ENCODE measurements at places on chromosomes 7 and 10.
A peak's percentile ranks its signal among the peaks of the same experiment; 100 is the strongest.

GRCh38 chr10:113849946-113850345, 3.9 kb downstream of the DCLRE1A start:
- no peak for DNase-seq

DNA sequence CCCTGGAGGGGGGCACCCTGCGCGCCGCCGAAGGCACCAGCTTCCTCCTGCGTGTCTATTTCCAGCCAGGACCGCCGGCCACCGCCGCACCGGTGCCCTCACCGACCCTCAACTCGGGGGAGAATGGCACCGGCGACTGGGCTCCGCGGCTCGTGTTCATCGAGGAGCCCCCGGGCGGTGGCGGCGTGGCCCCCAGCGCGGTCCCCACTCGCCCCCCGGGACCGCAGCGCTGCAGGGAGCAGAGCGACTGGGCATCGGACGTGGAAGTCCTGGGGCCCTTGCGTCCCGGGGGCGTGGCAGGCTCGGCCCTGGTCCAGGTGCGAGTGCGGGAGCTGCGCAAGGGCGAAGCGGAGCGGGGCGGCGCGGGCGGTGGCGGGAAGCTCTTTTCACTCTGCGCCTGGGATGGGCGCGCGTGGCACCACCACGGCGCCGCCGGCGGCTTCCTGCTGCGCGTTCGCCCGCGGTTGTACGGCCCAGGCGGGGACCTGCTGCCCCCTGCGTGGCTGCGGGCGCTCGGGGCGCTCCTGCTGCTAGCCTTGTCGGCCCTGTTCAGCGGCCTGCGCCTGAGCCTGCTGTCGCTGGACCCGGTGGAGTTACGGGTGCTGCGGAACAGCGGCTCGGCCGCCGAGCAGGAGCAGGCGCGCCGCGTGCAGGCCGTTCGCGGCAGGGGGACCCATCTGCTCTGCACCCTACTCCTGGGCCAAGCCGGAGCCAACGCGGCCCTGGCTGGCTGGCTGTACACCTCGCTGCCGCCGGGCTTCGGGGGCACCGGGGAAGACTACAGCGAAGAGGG, 594 bp downstream of the CNNM1 start:
- peak; percentile 12 for DNase-seq

- no peak for DNase-seq
Observed at GRCh38 chr10:100483876-100484666, 21.3 kb downstream of the WNT8B start.

- DNase-seq = no peak
Observed at GRCh38 chr10:490891-491571, 198.4 kb downstream of the DIP2C start.

GRCh38 chr10:115657161-115657860, 564.1 kb downstream of the ATRNL1 start:
- peak; percentile 17 for DNase-seq

DNA sequence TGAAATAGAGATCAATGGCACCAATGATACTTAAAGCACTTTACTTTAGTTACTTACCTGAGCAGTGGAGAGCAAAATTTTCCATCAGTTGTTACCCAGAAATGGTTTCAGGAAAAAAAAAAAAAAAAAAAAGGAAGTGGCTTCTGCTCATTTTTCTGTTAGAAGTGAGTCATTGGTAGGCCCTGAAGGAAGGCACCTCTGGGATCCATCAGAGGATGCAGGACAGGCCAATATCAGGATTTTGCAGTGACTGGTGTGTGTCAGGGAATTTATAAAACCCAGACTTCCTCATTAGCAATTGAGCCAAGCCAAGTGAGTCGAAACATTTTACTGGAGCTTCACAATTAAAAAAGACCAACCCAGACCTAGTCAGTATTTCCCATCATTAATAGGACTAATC, 2.3 kb upstream of the SMIM30 start:
- DNase-seq = no peak

GRCh38 chr7:1691601-1692514, 21.8 kb downstream of the ELFN1 start:
- DNase-seq = peak; percentile 63

GRCh38 chr7:1092806-1093501, 5.0 kb downstream of the GPER1 start:
- DNase-seq = no peak

- no peak for DNase-seq
Observed at GRCh38 chr10:55311848-55312635, 511.0 kb upstream of the PCDH15 start.

GRCh38 chr10:29063806-29064644, 224.8 kb upstream of the LYZL1 start:
- no peak for DNase-seq

- no peak for DNase-seq
Observed at GRCh38 chr10:101905251-101905650, 61.7 kb upstream of the KCNIP2 start.

DNA sequence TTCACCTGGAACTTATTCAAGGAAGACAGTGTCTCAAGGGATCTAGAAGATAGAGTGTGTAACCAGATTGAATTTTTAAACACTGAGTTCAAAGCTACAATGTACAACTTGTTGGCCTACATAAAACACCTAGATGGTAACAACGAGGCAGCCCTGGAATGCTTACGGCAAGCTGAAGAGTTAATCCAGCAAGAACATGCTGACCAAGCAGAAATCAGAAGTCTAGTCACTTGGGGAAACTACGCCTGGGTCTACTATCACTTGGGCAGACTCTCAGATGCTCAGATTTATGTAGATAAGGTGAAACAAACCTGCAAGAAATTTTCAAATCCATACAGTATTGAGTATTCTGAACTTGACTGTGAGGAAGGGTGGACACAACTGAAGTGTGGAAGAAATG, 10.9 kb downstream of the IFIT3 start:
- DNase-seq = no peak

- DNase-seq = no peak
Observed at GRCh38 chr7:77797734-77798393, 370 bp downstream of the TMEM60 start.

- DNase-seq = no peak
Observed at GRCh38 chr7:116418524-116418923, 81.0 kb upstream of the CAV2 start.

DNA sequence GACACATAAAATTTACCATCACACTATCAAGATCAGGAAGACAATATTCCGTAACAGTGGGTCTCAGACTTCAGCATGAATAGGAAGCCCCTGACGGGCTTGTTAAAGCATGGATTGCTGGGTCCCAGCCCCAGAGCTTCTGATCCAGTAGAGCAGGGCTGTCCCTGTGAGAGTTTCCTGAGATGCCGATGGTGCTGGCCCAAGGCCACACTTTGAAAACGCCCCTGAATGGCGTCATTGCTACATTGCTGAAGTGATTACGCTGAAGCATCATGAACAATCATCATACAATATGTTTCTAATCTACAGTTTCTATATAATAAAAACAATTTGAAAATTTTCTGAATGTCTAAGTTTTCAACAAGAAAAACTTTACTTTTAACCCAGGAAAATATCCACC, 38.0 kb upstream of the TMEM72 start:
- no peak for DNase-seq

DNA sequence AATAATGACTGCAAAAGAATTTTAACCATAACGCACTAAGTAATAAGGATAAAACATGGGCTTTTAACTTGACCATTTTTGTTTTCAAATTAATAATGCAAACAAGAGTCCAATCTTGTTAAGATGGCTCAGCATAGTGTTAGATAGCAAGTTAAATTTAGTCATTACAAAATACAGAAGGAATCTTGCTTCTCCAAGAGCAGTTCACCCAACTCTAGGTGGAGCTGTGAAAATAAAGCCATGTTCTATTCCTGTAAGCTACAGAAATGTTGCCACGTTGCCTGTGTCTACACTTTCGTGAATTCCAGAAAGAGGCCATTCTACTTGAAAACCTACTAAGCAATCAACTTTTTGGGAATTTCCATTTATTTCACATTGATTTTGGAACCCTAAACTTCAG, 191.9 kb downstream of the SFMBT2 start:
- no peak for DNase-seq

DNA sequence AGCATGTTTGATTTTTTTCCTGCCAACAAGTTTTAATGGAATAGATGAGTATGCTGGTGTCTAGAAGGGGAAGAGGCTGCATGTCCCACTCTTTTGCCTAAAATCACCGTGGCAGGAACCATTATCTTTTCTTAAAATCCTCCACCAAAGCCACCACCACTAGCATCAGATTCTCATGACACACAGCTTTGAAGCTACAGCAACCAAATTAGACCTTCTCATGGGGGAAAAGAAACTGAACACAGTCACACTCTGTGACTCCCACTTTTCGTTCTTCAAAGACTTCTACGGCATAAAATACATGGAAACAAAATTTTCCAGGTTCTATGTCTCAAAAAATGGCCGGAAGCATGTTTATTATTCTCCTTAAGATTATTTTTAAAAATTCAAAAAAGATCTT, 81.8 kb downstream of the SGMS1 start:
- DNase-seq = no peak

GRCh38 chr7:156881679-156882078, 11.3 kb downstream of the LMBR1 start:
- no peak for DNase-seq

DNA sequence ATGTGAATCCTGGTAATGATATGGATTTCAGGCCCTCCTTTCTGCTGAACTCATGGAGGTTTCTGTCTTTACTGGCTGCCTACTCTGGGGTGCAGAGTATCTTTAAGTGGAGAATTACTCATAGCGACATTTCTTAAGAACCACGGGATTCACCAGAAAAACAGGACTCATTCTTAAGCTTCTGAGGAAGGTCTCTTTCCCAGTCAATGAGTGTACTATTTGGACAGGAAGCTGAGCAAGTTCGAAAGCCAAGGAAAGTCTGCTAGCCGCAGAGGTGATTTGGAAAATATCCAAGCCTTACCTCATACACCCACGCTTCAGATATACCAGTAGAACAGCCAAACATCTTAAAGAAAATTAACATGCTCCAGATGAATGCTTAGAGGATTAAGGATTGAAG, 377.6 kb upstream of the MYO3A start:
- DNase-seq = peak; percentile 63

DNA sequence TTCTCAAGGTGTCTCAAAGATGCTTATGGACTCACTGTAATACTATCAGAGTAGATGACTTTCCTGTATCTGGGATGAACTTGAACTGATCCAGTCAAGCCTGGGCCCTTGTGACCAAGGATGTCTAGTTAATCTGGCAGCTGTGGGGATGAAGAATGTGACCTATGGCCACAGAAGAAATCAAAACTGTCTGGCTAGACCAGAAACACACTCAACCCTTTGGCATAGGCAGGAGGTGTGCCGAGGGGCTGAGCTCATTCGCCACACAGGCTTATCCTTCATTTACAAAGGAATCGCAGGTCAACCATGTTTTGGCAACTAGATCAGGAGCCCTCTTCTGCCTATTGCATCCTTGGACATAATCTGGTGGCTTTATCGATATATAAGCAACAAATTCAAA, 110.6 kb downstream of the ATXN7L1 start:
- DNase-seq = no peak

GRCh38 chr7:111460695-111461094, 101.6 kb downstream of the IMMP2L start:
- no peak for DNase-seq

GRCh38 chr10:124722798-124723783, 21.1 kb downstream of the FAM53B start:
- DNase-seq = no peak

GRCh38 chr7:158022601-158023000, 565.0 kb downstream of the PTPRN2 start:
- no peak for DNase-seq

GRCh38 chr7:156544919-156545715, 95.5 kb upstream of the RNF32 start:
- no peak for DNase-seq

DNA sequence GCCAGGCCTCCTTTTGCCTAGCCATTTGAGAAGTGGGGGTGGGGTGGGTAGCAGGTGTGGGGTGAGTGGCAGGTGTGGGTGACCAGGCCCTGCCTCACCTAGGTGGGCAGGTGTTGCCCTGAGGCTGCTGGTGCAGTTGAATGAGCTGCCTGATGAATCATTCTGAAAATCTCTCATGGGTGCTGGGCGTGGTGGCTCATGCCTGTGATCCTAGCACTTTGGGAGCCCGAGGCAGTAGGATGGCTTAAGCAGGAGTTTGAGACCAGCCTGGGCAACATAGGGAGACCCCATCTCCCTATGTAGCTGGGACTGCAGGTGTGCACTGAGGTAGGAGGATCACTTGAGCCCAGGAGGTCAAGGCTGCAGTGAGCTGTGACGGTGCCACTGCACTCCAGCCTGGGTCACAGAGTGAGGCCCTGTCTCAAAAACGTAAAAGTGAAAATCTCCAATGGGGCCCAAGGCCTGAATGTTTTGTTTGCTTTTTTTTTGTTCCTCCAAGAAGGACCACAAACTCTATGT, 17.7 kb downstream of the TSPAN14 start:
- no peak for DNase-seq

DNA sequence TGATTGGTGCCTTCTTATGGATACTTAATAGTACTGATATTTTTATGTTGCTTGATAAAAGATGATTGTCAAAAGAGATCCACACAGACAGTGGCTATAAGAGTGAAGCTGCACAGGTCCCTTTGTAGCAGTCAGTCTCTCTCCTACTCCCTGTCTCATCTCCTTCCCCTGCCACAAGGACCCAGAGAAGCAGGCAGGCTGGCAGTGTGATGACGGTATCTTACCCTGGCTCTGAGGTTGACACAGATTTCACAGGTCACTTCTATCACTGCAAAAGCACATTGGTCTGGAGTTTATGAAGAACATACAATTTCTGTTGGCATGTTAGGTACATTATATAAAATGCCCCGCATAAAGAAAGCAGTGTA, 64.4 kb upstream of the AHR start:
- DNase-seq = no peak

DNA sequence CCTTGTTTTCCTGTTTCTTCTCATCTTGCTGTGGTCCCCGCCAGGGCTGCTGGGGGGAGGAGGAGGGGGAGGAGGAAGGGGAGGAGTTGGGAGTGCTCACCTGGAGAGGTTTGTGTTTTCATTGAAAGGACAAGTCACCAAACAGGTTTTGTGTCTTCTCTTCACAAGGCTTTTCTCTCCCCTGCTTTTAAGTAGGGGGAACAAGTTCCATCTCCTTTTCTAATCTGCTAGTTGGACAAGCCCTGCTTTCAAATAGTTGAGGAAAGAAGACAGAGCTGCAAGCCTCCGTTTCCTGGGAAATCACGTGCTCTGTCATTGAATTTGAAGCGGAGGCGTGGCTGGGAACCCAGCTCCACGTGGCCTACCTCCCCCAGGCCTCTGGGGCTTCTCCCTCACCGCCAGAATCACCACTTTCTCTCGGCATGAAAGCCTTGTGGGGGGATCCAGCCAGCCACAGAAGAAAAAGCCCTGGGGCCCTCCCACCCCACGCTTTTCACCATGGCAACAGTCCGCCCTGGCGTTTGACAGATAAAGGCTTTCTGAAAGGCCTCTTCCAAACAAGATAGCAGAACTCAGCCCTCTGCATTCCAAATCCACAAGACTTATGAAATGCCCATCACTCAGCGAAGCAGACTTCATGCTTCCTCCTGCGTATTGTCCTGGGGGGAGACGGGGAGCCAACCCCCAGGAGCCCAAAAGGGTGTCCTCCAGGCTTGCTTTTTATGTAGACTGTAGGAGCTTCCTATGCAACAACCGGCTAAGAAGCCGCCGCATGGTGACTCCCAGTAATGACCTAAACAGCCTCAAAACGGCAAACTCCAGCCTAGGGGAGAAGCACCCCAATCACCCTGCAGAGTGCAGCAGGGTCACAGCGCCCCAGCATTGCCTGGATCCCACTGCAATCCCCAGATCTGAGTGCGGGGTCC, 51.7 kb downstream of the PROSER2 start:
- peak; percentile 80 for DNase-seq

GRCh38 chr10:52949899-52950298, 177.3 kb upstream of the MBL2 start:
- DNase-seq = no peak

GRCh38 chr7:142969183-142969582, 7.0 kb upstream of the KEL start:
- no peak for DNase-seq

Measured in tongue (tissue), 3 donors.